ENCODE measurements at places on chromosomes 2 and 18.

DNA sequence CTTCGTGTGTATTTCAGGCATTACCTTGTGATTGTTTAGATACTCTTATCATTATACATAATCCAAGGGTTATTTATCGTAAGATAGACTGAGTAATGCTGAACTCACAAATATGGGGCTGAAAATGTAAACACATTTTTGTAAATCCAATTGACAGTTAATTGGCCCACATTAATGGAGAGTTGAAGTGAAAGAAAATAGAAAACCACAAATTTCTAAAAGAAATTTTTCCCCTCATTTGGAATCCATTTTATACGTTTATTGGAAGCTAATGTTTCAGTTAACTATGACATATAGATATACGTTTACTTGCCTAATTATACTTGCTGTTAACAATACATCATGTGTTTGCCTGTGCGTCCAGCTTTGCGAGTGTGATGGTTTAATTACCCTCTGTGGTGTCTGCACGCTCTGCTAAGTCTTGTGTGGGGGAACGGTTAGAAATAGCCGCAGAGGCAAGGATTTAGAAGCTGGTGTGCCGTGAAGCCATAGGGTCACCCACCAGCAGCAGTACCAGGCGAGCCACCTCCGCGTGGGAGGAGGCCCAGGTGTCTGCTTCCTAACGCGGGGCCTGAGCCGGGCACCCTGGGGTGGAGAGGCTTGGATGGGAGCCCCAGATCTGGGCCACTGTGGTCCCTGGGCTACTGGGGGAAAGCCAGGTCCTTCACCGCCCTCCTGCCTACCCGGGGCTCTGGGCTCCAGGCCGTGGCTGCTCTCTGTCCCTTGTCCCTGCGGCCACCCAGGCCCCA lies 38.0 kb downstream of the TSHZ1 start:
- DNase-seq, result peak; percentile 16

GRCh38 chr2:38978296-38978903 lies 88.7 kb downstream of the ARHGEF33 start:
- no peak for DNase-seq

- no peak for DNase-seq
Measured at GRCh38 chr2:222448748-222449181, 24.4 kb downstream of the SGPP2 start.

- DNase-seq, result peak; percentile 40
Measured at GRCh38 chr18:10329101-10329500, 125.3 kb upstream of the APCDD1 start.

GRCh38 chr2:64101141-64101591 lies 43.1 kb downstream of the PELI1 start:
- no peak for DNase-seq

DNA sequence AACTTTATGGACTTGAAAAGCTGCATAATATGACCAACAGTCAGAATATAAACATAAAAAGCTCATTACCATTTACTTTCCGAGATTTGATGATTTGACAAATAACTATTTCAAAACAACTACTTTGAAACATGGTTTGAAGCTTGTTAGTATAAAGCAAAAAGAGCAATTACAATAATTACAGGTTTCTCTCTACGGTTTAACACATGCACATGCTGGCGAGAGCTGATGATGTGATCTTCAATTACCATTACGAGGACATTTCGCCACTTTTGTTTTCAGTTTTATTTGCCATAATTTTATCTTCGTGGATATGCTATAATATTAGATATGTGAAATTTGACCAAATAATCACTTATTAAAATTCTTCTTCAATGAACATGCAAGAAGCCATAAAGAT lies 270.1 kb downstream of the TCF4 start:
- DNase-seq, result no peak

DNA sequence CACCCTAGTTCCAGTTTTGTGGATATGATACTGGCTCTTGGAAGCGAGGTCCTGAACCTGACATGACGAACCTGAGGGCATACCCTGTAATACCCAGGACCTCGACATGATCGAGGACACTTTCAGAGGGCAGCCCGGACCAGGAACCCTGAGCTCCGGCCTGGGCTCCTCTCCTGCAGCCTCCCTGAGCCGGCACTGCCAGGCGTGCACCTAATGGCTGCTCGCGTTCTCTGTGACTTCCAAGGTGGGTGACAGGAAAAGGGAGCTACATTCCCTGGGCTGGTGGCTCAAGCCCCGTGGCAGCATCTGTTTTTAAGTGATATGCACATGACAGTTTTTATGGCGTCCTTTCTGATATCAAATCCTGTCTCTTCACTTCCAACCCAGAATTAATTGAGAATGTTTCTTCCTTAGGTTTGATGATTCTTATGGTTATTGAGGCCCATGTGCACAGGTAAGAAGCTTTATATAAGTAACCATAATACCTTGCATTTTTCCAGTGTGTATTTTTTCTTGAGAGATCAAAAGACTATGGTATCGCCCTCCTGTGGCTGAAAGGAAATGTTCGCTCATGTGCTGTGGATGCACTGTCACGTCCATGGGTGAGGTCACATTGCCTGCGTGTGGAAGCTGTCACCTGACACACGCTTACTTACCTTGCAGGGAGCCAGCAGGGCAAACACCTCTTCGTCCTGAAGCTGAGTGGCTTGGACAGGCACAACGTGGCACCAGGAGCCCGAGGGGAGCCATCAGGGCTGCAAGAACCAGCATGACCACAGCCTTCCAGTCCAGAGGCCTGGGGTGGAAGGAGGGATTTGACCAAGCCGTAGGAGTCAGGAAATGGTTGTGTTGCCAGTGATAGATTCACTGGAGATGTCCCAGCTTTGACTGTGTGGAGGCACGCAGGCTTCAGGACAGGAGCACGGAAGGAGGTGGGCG lies 367.4 kb upstream of the MYT1L start:
- peak; percentile 21 for DNase-seq

DNA sequence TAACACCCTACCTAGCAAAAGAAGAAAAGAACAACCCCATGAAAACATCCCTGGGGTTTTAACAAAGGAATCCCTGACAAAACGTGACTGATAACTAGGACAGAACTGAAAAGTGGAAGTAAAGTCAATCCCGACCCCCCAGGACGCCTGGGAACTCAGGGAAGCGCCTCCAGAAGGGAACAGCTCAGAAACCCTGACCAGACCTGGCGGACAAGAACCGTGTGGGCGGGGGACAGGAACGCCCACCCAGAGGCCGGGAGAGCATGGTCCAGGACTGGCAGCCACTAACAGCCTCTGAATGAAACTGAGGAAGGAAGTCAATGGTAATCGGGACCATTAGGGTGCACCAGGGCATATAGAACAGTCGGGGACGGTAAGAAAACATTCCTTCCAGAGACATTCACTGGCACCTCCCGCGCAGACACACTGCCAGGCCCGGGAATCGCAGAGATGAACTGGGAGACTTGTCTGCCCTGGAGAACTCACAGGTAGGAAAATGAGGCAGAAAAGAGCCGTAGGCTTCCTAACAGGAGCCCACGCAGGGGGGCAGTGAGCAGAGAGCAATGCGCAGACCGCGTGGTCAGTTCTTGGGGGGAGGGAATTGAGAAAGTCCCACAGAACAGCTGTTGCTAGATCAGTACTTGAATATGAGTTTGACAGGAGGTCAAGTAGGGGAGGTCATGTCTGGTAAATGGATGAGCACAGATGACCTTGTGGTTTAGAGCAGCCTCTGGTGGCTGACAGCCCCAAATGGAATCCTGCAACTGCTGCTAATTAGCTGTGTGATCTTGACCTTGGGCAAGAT lies 1.3 kb upstream of the TBC1D8 start:
- DNase-seq, result peak; percentile 28

DNA sequence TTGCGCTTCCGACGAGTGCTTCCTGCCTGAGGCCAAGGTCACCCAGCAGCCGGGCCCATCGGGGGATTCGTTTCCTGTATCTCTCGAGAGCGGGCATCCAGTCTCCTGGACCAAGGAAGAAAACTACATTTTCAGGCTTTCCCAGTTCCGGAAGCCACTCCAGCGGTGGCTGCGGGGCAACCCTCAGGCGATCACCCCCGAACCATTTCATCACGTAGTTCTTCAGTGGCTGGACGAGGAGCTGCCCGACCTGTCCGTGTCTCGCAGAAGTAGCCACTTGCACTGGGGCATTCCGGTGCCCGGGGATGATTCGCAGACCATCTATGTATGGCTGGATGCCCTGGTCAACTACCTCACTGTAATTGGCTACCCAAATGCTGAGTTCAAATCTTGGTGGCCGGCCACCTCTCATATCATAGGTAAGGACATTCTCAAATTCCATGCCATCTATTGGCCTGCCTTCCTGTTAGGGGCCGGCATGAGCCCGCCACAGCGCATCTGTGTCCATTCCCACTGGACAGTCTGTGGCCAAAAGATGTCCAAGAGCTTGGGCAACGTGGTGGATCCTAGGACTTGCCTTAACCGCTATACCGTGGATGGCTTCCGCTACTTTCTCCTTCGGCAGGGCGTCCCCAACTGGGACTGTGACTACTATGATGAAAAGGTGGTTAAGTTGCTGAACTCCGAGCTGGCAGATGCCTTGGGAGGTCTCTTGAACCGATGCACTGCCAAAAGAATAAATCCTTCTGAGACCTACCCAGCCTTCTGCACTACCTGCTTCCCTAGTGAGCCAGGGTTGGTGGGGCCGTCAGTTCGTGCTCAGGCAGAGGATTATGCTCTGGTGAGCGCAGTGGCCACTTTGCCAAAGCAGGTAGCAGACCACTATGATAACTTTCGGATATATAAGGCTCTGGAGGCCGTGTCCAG lies 1.0 kb downstream of the MARS2 start:
- peak; percentile 42 for DNase-seq

- peak; percentile 38 for DNase-seq
Measured at GRCh38 chr2:237441605-237442274, 27.8 kb upstream of the COL6A3 start.

- peak; percentile 96 for DNase-seq
Measured at GRCh38 chr18:8608795-8609658, at the start of gene RAB12. TSS of gene RAB12 (plus strand) at chr18:8609437. CDS start at chr18:8609440, 3 bp downstream.
